Hematopoietic multipotent progenitor cell treated with erythropoietin and hydrocortisone succinate and interleukin-3 and kit ligand, for 17 days (in vitro differentiated cells): ENCODE measurements at places on chromosomes 5 and 9.

DNA sequence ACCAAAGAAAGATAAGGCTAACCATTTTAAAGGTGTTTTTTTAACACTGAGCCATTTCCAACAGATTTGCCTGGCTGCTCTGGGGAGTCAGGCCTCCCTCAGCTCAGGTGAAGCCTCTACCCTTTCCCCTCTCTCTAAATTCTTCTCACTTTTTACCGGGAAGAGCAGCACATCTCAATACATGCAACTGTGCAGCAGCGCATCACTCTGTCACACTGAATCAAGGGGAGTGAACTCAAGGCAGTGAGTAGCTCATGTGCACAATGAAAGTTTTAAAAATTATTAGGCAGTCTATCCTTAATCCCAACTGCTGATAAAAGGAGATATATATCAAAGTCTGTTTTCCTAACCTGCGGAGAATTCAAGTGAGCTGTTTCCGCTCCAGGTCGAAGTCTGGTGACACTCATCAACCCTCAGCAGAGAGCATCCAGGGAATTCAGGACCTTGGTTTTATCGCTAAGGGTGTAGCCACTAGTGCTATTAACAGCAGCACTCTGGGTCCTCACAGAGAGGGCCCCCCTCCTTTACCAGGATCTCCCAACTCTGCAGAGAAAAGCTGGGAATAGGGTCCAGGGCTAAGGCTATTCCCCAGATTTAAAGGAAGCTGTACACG, 1.0 kb downstream of the CEMIP2 start:
- DNase-seq, result peak; percentile 31

GRCh38 chr9:114430457-114430856, 42.7 kb upstream of the AKNA start:
- DNase-seq, result no peak

DNA sequence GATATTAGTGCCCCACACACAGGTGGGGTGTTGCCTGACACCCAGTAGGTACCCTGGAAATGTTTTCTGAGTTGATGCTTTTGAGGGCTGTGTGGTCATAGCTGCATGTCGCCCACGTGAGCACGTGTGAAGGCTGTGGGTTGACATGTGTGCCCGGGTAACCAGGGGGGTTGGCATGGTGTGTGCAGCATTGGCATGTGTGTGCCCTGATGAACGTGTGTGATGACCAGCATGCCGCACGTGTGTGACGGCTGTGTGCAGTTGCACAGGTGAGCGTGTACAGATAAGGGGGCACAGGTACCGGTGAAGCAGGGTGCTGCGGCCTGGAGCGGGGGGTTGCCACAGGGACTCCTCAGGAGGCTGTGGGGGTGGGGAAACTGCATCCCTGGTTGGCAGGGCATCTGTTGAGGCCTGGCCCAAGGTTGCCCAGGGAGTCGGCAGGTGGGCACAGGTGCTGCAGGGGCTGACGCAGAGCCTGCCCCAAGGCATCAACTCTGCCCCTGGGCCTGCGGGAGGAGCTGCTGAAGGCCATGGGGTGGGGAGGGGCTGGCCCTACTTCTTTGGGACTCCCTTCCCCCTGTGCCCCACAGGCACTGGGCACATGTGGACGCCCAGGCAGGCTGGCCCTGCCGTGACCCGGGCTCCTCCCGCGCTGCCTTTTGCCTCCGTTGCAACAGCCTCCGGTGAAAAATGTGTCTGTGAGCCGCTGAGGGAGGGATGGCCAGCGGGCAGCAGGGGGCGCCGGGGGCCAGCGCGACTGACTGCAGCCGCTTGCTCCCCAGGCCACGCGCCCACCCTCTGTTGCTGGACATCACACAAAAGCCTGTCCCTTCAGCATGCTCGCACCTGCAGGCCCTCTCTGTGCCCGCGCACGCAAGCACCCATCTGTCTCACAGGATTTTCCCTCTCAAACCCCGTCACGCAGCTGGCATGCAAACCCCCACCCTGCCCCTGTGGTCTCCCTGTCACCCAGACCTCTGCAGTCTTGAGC, 2.2 kb downstream of the UNC5A start:
- no peak for DNase-seq

- DNase-seq, result no peak
Measured at GRCh38 chr5:72171667-72172066, 64.4 kb downstream of the MAP1B start.

DNA sequence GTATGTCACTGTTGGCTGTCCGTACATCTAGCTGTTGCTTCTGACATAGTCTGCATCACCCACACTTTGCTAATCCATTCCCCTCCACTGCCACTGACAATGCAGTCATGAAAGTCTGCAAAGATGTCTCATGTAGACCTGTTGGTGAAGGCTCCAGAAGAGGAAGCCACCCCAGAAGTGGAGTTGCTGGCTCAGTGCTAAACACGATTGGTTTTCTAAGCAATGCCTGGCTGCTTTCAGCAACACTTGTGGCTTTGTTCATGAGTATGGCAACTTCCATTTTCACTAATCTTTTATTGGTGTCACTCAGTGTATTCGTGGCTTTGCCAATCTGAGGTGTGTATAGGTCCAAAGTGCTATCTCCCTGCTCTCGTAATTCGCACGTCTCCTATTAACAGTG, 288.1 kb downstream of the GADD45G start:
- no peak for DNase-seq
